ENCODE measurements at places on chromosomes 4 and X. TPM values are rescaled to one million over a fixed set of nuclear protein-coding genes. Genes with fewer than 3 reads are reported as not detected.

- ATAC-seq = no peak
Measured at GRCh38 chrX:38293741-38294140, 33.6 kb downstream of the RPGR start.

GRCh38 chrX:12307961-12308360 lies 169.7 kb downstream of the FRMPD4 start:
- no peak for ATAC-seq

- no peak for ATAC-seq
Measured at GRCh38 chr4:130172156-130172555, 1076.2 kb downstream of the C4orf33 start.

Gene GLUD2
- total RNA-seq = 0.24 TPM

GRCh38 chrX:45668686-45669443 lies 468.2 kb upstream of the DIPK2B start:
- ATAC-seq = no peak

DNA sequence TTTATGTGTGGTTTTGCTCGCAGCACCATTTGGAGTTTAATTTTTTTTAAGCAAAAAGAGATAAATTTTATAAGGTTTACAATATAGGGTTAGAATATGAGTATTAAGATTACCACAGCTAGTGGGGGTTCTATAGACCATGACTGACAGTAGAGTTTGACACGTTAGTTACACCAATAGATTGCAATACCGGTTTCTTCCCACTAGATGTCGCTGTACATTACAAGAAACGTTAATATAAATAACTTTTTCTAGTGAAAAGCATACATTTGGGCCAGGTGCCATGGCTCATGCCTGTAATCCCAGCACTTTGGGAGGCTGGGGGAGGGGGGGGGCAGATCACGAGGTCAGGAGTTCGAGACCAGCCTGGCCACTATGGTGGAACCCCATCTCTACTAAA lies 433.6 kb downstream of the MAGEB5 start:
- ATAC-seq = no peak

DNA sequence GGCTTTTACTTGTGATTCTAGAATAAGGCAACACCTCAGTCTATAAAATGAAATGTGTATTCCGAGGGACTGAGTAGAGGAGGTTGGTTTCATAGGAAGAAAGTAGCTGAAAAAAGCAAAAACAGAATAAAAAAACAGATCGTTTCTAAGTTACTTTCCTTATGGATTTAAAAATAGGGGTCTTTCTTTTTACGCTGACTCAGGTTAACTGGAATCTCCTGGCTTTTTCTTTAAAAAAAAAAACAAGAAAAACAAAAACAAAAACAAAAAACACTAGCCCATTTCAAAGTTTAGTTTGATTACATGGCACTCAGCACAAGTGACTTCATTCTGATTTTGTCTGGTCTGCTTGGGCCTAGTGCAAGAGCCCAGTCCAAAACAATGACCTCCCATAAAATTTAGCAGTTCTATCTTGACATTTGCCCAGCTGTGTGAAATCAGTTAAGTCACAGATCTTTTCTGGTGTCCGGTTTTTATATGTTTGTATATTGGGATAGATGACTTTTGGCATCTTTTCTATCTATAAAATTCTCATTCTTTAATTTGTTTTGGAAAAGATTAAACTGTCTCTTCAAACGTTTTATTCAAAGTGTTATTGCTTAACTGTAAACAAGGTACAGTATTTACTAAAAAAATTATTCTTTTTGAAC lies 222.7 kb upstream of the HTR2C start:
- ATAC-seq = no peak

- ATAC-seq = peak; percentile 89
Measured at GRCh38 chrX:1242891-1243402, 25.7 kb upstream of the CSF2RA start.

Gene TCP11X2
- total RNA-seq = not detected

DNA sequence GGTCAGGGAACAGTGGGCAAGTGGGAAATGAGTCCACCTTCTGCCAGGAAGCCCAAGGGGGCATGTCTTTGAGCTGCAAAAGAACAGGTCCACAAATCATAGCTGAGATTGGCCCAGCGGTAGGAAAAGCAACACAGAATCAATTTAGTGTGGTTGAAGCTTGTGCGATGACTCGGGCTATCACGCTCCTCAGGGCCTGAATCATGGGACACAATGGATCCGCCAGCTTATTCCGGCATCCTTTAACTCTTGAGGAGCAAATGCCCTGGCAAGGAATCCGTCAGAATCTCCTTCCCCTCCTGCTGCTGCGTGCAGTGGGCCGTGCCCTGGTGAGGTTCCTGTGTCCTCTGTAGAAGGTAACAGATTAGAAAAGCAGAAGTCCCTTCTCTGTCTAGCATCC lies 98.0 kb downstream of the RELL1 start:
- no peak for ATAC-seq

GRCh38 chr4:3648195-3648594 lies 116.0 kb upstream of the LRPAP1 start:
- no peak for ATAC-seq

GRCh38 chr4:147910315-147910714 lies 178.4 kb downstream of the ARHGAP10 start:
- no peak for ATAC-seq

GRCh38 chr4:3869174-3869572 lies 103.0 kb downstream of the ADRA2C start:
- no peak for ATAC-seq

Gene ALAS2
- not detected for total RNA-seq

Gene SMPX
- total RNA-seq = not detected

DNA sequence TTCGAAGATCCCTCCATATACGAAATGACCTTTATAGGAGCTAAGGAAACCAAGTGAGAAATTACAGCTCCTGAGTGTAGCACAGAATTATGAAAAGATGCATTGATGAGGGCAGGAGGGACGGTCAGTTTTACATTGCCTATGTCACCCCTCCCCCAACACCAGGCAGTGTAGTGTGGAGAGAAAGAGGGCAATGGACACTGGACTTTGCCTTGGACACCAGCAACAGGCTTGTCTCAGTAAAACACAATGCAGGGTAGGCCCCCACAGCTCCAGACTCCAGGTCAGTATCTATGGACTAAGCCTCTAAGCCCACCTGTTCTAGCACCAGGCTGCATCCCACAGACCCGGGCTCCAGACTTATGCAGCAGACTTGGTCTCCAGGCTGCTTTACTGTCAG lies 16.5 kb downstream of the APOOL start:
- no peak for ATAC-seq

DNA sequence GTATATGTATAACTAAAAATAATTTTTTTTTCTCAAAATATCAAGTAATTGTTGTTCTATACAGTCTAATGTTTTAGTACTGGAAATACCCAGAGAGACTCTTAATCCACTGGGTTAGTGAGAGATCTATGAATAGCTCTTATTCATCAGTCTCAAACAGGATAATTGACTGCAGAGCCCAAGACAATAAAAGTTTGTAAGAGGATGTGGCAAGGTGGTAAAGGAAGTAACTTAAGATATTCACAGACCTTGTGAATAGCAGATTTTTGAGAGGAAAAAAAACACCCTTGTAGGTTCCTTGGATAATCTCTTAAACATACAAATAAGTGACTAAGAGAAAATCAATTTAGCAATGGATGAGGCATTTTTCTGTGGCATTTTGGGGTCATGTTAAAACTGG lies 210.9 kb upstream of the FAM241A start:
- no peak for ATAC-seq

GRCh38 chr4:142077048-142077447 lies 440.7 kb downstream of the IL15 start:
- ATAC-seq = no peak

Gene NPY2R
- not detected for total RNA-seq

- no peak for ATAC-seq
Measured at GRCh38 chr4:17328141-17328815, 183.6 kb downstream of the QDPR start.

Gene ZNF732
- total RNA-seq = not detected

GRCh38 chr4:105061136-105061696 lies 85.5 kb upstream of the TET2 start:
- peak; percentile 56 for ATAC-seq

Gene PCYT1B
- total RNA-seq = 0.29 TPM

- no peak for ATAC-seq
Measured at GRCh38 chrX:135354288-135354687, 45.0 kb downstream of the ETDC start.

Gene CT47B1
- not detected for total RNA-seq

Gene PAK3
- total RNA-seq = 0.67 TPM

Gene DMP1
- total RNA-seq = not detected

Gene CNOT6L
- 66.3 TPM for total RNA-seq

DNA sequence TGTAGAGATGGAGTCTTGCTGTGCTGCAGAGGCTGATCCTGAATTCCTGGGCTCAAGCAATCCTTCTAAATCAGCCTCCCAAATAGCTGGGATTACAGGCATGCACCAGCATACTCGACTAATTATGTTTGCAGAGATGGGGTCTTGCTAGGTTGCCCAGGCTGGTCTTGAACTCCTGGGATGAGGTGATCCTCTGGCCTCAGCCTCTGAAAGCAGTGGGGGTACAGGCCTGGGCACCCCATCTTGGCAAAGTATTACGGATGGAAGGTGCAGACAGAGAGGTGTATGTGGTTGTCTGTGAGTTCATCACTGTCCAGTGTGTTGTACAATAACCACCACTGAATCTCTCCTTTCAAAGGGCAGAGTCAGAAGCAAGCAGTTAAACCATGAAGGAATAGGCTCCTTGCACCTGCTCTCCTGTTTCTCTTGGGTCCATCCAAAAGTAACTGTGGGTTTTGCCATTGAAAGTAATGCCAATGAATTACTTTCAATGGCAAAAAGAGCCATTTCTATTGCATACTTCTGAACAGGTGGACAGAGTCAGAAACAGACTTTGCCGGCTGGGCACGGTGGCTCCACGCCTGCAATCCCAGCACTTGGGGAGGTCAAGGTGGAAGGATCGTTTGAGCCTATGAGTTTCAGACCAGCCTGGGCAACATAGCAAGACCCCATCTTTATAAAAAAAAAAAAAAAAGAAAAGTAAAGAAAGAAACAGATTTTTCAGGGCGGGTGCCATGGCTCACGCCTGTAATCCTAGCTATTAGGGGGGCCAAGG lies 7.0 kb upstream of the AKAP17A start:
- ATAC-seq = no peak

- ATAC-seq = no peak
Measured at GRCh38 chr4:54391104-54391503, 162.0 kb downstream of the PDGFRA start.

GRCh38 chr4:77172336-77172735 lies 15.3 kb downstream of the CCNG2 start:
- no peak for ATAC-seq

Gene TAF7L
- 0.11 TPM for total RNA-seq

- peak; percentile 81 for ATAC-seq
Measured at GRCh38 chrX:46325312-46325877, 219.8 kb downstream of the ZNF674 start.

DNA sequence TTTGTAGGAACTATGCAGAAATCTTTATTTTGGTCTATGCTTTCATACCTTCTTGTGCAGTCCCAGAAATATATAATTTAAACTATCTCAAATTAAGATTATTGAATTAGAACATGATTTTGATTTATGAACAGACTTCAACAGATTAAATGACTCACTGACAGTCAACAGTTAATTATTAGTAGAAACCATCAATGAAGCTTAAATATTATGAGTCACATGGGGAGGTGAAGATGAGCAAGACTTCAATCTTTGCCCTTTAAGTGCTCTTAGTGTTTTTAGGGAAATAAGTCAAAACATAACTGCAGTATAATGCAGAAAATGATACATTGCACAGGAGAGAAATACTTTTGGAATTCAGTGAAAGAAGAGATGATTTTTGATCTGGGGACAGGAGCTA lies 81.5 kb upstream of the BMP3 start:
- no peak for ATAC-seq

Gene AMOT
- total RNA-seq = 1.6 TPM

DNA sequence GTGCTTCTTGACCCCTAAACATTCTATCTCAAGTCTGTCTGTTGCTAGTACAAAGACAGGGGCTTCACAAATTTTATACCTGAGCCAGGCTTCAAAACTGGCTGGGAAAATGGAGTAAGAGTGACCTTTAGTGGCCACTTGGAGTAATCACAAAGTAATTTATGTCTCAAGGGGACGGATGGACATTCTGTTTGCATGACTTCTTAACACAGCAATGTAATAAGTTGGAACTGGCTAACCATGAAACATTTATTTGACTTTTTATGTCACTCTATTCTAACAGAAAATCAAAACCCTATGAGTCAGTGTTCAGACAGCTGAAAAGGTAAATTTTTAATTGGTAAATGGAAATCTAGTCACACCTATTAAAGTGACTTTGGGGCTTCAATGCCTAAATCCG lies 600.6 kb downstream of the ANKRD50 start:
- ATAC-seq = no peak

Gene ADH1C
- not detected for total RNA-seq

Gene LONRF3
- total RNA-seq = 3.7 TPM

DNA sequence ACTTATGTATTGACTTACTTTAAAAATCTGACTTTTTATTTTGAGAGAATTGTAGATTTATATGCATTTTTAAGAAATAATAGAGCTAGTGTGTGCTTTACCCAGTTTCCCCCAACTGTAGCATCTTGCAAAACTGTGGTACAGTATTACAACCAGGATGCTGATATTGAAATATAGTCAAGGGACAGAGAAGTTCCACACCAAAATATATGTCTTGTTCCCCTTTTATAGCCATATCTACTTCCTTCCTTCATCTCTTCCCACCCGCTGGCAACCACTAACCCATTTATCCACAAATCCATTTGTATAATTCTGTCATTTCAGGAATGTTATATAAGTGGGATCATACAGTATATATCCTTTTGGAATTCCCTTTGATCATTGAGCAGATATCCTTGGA lies 16.8 kb downstream of the KDM6A start:
- no peak for ATAC-seq

GRCh38 chr4:40587826-40588225 lies 41.8 kb downstream of the RBM47 start:
- no peak for ATAC-seq

Gene AKAP4
- not detected for total RNA-seq

DNA sequence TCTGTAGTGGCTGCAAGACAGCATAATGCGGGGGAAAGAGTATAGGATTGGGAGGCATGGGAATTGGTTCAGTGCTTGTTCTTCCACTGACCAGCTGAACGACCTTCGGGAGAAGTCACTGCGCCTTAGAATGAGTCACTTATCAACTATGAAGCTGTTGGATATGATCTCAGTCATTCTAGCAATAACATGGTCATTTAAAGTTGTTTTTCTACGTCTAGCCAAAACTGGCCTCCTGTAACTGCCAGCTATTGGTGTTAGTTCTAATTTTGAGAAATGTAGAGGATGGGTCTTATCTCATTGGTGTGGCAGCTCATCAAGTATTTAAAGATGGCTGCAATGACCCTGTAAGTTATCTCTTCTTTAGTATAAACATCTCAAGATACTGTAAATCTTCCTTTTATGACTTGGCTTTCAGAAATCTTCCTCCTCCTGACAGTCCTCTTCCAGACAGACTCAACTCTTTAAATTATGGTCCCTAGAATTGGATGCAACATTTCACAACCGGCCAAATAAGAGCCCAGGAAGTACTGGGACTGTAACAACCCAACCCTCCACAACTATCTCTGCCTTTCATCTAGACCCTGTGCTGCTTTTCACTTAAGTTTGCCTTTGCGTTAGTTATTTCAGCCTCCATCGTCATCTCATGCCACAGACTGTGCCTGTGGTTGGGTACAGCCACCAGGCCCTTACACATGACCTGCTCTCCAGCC lies 243.3 kb downstream of the CBR4 start:
- no peak for ATAC-seq

GRCh38 chr4:124000233-124000632 lies 603.6 kb downstream of the SPRY1 start:
- ATAC-seq = no peak

Gene IBSP
- not detected for total RNA-seq

- no peak for ATAC-seq
Measured at GRCh38 chrX:24662352-24662751, 15.2 kb upstream of the PCYT1B start.

- ATAC-seq = no peak
Measured at GRCh38 chr4:86050496-86050895, 309.4 kb downstream of the MAPK10 start.

Gene PABPC1L2A
- total RNA-seq = not detected
